Small intestine (tissue), 16 donors: ENCODE measurements at places on chromosomes 12 and 14.
A peak's percentile ranks its signal among the peaks of the same experiment; 100 is the strongest.

DNA sequence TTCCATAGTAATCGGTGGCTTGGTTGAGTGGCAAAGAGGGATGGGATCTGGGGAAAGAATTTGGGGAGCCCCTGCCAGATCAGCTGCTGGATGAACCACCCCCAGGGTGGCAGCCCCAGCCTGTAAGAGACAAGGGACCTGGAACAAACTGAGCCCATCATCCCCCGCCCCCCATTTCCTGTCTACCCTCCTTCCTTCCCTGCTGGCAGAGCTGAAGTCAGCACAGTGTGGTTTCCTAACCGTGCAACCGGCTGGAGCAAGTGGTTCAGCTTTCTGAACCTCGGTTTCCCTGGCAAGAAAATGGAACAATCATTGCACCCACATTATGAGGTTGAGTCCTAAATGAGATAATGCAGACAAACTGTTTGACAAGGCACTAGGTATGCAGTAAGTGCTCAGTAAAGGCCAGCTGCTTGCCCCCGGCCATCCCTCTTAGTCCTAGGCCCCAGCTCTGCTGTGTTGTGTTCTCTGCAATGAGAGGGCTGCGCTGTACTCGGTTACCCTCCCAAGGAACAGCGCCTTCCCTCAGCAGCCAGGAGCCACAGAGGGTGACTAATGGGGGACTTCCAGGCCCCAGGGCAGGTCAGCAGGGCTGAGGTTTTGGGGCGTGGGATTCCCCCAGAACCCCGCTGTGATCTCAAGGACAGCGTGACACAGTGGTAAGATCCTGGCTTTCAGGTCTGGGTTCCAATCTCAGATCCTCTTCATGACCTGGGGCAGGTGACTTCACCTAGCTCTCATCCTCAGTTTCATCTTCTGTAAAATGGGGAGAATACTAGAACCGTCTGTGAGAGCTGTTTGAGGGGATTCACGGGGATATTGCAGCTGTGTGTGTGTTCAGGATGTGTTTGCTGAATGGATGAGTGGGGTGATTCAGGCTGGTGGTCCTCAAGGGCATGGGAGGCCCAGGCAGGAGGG is 16.5 kb downstream of the SELPLG start:
- no peaks in the 10 kb centered on the region for H3K4me1 ChIP-seq
- no peak overlapping the region for H3K27ac ChIP-seq
- no peaks in the 10 kb centered on the region for H3K27me3 ChIP-seq
- no peak for DNase-seq

DNA sequence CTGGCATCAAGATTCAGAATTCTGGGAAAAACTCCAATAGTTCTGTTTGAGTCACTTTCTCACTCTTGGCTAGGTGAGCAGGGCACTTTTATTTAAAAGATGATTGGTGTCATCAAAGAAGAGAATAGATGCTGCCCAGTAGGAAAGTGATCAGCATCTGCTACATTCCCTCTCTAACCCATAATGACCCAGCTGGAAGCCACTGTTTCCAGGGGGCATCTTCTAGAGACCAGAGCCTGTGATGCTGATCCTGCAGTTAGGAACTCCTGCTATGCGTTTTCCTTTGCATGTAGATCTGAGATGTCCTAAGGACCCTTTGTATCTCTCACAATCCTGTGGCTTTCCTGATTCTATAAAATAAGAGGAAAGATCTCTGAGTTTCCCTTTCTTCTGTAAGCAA is 79.9 kb upstream of the TMTC1 start:
- DNase-seq = no peak
- H3K4me1 ChIP-seq = no peaks in the 10 kb centered on the region
- no peaks in the 10 kb centered on the region for H3K27me3 ChIP-seq

- H3K27ac ChIP-seq = no peak overlapping the region
- no peak overlapping the region for H3K4me3 ChIP-seq
- no peaks in the 10 kb centered on the region for H3K36me3 ChIP-seq
- H3K27me3 ChIP-seq = no peaks in the 10 kb centered on the region
- no peaks in the 10 kb centered on the region for H3K4me1 ChIP-seq
Observed at GRCh38 chr12:79168687-79169086, 304.1 kb downstream of the SYT1 start.

DNA sequence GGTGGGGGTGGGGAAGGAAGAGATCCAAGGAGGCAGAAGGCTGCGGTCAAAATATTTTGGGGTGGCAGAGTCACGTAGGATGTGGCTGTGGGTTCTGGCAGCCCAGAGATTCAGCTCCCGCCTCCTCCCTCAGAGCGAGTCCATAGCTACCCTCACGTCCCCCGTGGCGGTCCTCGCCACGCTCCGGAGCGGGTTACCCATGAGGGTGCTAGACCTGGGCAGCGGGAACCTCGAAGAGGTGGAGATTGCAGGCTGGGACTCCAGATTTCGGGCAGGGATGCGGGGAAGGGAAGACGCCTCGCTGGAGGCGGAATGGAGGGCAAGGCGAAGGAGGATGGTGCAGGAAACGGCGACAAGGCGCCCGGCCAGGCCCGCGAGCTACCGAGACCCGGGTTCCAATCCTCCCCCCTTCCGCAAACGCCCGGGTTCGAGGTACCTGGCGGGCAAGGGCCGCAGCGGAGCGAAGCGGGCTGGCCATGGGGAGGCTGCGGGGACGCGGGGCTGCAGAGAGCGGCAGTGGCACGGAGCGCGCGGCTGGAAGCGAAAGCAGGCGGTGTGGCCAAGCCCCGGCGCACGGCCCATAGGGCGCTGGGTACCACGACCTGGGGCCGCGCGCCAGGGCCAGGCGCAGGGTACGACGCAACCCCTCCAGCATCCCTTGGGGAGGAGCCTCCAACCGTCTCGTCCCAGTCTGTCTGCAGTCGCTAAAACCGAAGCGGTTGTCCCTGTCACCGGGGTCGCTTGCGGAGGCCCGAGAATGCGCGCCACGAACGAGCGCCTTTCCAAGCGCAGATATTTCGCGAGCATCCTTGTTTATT is 46.2 kb downstream of the BCAT1 start:
- no peaks in the 10 kb centered on the region for H3K4me1 ChIP-seq
- no peak overlapping the region for H3K27ac ChIP-seq
- H3K36me3 ChIP-seq = no peaks in the 10 kb centered on the region
- H3K27me3 ChIP-seq = peaks cover 15% of the 10 kb centered on the region
- DNase-seq = peak; percentile 34

DNA sequence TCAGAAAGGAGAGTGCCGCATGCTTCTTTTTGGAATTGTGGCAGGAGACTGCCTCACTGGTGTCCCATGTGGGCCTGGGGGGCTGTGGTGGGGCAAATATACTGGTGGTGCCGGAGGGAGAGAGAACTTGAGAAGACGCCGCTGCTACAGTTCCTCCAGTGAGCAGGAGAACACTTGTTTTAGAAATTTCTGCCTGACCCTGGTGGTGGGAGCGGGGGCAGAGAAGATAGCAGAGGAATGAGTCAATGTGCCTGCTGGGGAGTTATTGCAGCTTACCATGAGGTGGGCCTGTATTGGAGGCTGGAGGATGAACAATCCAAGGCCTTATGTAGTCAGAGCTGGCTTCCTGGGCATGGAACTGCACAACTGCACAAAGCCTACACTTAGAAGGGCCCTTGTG is 211.8 kb downstream of the SNAPC1 start:
- no peak overlapping the region for H3K4me3 ChIP-seq
- no peaks in the 10 kb centered on the region for H3K36me3 ChIP-seq
- no peaks in the 10 kb centered on the region for H3K27me3 ChIP-seq

DNA sequence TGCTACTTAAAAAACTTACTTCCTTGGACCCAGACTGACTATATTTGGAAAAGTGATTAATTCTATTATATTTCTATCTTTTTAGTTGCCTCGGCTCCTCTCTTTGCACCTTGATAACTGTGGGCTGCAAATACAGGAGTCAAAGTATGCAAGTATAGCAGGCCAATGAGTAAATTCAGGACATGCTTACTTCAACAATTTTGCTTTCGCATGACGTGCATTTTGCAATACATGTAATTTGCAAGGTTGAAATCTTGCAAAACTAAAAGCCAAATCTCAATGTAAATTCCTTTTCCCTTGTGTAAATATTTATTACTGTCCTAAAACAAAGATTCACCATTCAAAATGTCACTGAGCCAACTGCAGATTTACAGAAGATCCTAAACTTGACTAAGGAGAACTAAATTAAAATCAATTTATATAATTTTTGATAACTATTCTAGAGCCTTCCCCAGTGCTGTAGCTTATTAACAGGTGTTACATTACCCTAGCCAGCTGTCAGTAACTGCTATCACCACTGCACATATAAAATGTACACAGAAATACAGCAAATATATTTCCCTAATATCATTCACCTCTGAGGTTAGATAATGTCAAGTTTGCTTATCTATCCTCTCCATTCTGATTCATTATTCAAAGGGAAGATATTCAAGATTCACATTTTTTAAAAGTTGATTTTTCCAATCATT is 1069.5 kb downstream of the TRHDE start:
- DNase-seq = no peak
- H3K27me3 ChIP-seq = no peaks in the 10 kb centered on the region
- H3K36me3 ChIP-seq = no peaks in the 10 kb centered on the region
- no peak overlapping the region for H3K4me3 ChIP-seq
- no peak overlapping the region for H3K27ac ChIP-seq

DNA sequence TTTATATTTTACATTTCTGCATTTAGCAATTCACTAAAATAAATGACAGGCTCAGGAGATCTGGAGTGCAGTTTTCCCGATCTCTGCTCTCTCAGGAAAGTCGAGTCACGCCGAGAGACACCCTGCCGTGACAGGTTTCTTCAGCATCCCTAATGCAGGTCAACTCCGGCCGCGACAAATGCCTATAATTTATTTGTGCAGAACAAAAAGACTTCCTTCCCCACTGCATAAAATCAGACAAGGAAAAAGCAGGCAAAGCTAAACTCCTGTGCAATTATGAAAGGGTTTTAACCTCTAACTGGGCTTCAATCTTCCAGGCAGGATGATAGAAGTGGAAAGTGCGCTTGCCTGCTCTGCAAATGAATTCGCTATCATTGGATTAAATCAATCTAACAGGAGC is 28.1 kb downstream of the SPRING1 start:
- no peaks in the 10 kb centered on the region for H3K4me1 ChIP-seq
- no peaks in the 10 kb centered on the region for H3K27me3 ChIP-seq
- DNase-seq = no peak
- H3K36me3 ChIP-seq = no peaks in the 10 kb centered on the region

DNA sequence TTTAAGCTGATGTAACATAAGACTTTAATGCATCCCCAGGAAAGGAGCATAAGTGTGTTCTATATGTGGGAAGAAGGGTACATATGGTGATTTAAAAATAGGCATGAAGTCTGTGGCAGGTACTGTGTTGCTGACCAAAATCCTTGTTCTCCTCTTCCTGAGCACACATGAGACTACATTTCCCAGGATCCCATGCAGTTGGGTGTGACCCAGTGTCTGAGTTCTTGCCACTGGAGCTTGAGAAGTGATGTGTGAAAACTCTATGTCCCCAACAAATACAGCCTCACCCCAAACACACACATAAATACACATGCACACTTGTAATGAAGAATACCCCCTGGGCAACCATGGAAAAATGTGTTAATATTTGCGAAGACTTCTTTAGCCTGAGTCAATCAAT is 8.5 kb upstream of the SMIM10L1 start:
- no peaks in the 10 kb centered on the region for H3K27me3 ChIP-seq
- DNase-seq = peak; percentile 9
- no peak overlapping the region for H3K4me3 ChIP-seq
- peaks cover 6% of the 10 kb centered on the region for H3K4me1 ChIP-seq
- no peak overlapping the region for H3K27ac ChIP-seq

GRCh38 chr14:105313381-105314286 is 914 bp upstream of the PACS2 start:
- peak overlapping the region; percentile 83 for H3K27ac ChIP-seq
- peaks cover 3% of the 10 kb centered on the region for H3K36me3 ChIP-seq
- no peaks in the 10 kb centered on the region for H3K27me3 ChIP-seq
- peaks cover 13% of the 10 kb centered on the region for H3K4me1 ChIP-seq
- peak; percentile 26 for DNase-seq

GRCh38 chr12:121132601-121133481 is at the start of gene P2RX7:
Gene P2RX7 (plus strand): TSS chr12:121132876. CDS start chr12:121132971, 95 bp downstream.
- DNase-seq = peak; percentile 46
- H3K27me3 ChIP-seq = peaks cover 4% of the 10 kb centered on the region
- H3K36me3 ChIP-seq = no peaks in the 10 kb centered on the region
- H3K4me1 ChIP-seq = no peaks in the 10 kb centered on the region
- no peak within 1 kb of the TSS for H3K4me3 ChIP-seq

- H3K36me3 ChIP-seq = no peaks in the 10 kb centered on the region
- DNase-seq = peak; percentile 7
- no peaks in the 10 kb centered on the region for H3K27me3 ChIP-seq
Observed at GRCh38 chr12:60257063-60257462, 661.2 kb downstream of the SLC16A7 start.

- no peaks in the 10 kb centered on the region for H3K4me1 ChIP-seq
- H3K27ac ChIP-seq = no peak overlapping the region
- H3K27me3 ChIP-seq = no peaks in the 10 kb centered on the region
- no peak for DNase-seq
Observed at GRCh38 chr12:86788661-86789060, 532.5 kb upstream of the MGAT4C start.

DNA sequence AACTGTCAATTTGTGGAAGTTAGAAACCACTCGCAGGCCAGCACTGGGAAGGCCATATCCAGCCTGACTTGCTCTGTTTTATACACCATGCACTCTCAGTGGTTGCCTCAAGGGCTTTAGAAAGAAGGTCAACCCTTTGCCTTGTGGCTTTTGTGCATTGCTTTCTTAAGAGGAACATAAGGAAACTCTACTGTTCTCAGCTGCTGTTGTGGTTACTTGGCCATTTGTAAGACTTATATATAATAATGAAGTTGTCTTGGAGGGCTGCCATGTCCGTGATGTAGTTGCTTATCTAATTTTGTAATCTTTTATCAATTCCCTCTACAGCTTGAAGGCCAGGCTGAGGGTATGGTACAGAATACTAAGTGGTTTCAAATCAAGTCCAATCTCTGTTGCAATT is 637.8 kb downstream of the DIO2 start:
- no peaks in the 10 kb centered on the region for H3K27me3 ChIP-seq
- no peaks in the 10 kb centered on the region for H3K4me1 ChIP-seq
- H3K36me3 ChIP-seq = no peaks in the 10 kb centered on the region
- no peak overlapping the region for H3K27ac ChIP-seq

- no peaks in the 10 kb centered on the region for H3K27me3 ChIP-seq
- peak overlapping the region; percentile 68 for H3K27ac ChIP-seq
- H3K36me3 ChIP-seq = peaks cover 30% of the 10 kb centered on the region
- peak overlapping the region; percentile 75 for H3K4me3 ChIP-seq
- H3K4me1 ChIP-seq = peaks cover 3% of the 10 kb centered on the region
Observed at GRCh38 chr14:105398726-105399465, 558 bp downstream of the TEX22 start.

DNA sequence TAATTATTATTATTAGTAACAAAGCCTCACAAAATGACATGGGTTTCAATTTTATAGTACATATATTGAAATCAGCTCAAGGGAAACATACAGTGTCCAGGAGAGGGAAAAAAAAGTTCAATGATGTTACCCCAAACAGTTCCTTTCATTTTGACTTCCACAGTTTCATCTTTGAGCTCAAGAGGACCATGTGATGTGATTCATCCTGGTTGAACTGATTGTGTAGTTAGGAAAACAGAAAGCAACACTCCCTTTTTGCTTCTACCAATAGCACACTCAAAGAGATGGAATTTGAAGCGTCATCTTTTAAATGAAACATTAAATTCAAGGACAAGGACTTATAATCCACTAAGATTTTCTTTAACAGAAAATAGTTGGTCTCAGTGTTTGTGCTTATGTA is 461.0 kb downstream of the FOXG1 start:
- DNase-seq = no peak
- no peak overlapping the region for H3K27ac ChIP-seq

GRCh38 chr12:99393763-99394162 is 253.8 kb upstream of the GARIN6 start:
- H3K4me1 ChIP-seq = no peaks in the 10 kb centered on the region
- H3K27me3 ChIP-seq = no peaks in the 10 kb centered on the region
- peak; percentile 11 for DNase-seq
